Adrenal gland (tissue), 19 donors: ENCODE measurements at places on chromosomes 12 and 14. TPM values are rescaled to one million over a fixed set of nuclear protein-coding genes. Genes with fewer than 3 reads are reported as not detected.

- no peak for DNase-seq
- H3K36me3 ChIP-seq = no peaks in the 10 kb centered on the region
- no peaks in the 10 kb centered on the region for H3K27me3 ChIP-seq
- no peak overlapping the region for H3K27ac ChIP-seq
- no peaks in the 10 kb centered on the region for H3K4me1 ChIP-seq
- no peak overlapping the region for H3K4me3 ChIP-seq
Measured at GRCh38 chr12:92289629-92290349, 144.1 kb upstream of the BTG1 start.

DNA sequence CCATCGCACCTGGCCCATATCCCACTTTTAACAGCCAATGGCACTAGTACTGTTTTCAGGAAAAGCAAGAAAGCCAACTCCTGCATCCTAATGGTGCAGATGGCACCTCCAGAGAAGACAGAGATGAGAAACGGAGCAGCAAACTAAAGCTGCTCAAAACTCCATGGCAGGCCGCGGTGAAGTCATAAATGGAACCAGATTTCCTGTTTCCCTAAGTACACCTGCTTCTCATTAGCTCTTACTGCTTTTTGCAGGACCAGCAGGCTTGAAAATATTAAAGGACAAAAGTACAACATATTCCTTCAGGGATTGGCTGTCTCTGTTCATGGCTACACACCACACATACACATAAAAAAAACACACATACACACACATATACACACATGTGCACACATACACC lies 36.7 kb upstream of the LGALS3 start:
- no peaks in the 10 kb centered on the region for H3K36me3 ChIP-seq
- H3K27ac ChIP-seq = no peak overlapping the region
- H3K27me3 ChIP-seq = no peaks in the 10 kb centered on the region
- no peak overlapping the region for H3K4me3 ChIP-seq

DNA sequence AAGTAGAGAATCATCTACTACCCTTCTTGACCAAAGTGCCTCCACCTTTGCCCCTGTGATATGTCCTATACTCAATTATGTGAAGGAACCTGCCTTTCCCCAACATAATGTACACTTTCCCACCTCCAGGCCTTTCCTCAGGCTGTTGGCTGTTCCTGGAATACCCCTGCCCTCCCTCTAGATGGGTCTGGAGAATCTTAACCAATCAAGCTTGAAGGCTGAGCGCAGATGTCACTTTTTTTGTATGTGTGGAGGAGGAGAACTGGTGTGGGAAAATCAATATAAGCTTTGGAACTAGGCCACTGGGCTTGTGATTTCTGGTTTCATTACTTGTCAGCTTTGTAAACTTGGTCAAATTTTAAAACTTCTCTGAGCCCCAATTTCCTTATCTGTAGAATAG lies 4.7 kb downstream of the BMAL2 start:
- no peak overlapping the region for H3K4me3 ChIP-seq
- no peak overlapping the region for H3K27ac ChIP-seq
- H3K27me3 ChIP-seq = no peaks in the 10 kb centered on the region

DNA sequence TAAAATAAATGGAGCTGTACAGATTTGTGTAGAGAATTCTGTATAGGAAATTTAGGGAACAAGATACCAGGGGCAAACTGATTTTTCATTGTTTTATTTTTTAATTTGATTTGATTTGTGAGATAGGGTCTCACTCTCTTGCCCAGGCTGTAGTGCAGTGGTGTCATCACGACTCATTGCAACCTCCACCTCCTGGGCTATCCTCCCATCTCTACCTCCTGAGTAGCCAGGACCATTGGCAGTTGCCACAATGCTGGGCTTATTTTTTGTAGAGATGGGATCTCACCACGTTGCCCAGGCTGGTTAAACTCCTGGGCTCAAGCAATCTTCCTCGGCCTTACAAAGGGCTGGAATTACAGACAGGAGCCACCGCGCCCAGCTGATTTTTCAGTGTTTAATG lies 18.0 kb upstream of the TBK1 start:
- no peaks in the 10 kb centered on the region for H3K27me3 ChIP-seq
- no peak overlapping the region for H3K27ac ChIP-seq
- DNase-seq = no peak
- no peaks in the 10 kb centered on the region for H3K4me1 ChIP-seq

- H3K4me1 ChIP-seq = no peaks in the 10 kb centered on the region
- H3K36me3 ChIP-seq = no peaks in the 10 kb centered on the region
- no peaks in the 10 kb centered on the region for H3K27me3 ChIP-seq
- no peak for DNase-seq
Measured at GRCh38 chr12:92208613-92209121, 63.0 kb upstream of the BTG1 start.

DNA sequence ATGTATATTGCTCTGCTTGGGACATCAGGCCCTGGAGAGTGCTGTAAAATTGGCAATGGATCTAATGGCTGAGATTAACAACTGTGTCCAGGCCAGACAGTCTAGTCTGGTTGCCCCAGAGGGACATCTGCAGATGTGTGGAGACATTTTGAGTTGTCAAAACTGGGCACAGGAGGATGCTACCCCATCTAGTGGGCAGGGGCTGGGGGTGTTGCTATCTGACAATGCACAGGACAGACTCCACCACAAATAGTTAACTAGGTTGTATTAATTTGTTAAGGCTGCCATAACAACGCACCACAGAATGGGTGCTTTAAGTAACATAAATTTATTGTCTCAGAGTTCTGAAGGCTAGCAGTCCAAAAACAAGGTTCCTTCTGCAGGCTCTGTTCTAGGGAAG lies 302.5 kb upstream of the AMIGO2 start:
- no peak overlapping the region for H3K4me3 ChIP-seq
- no peak for DNase-seq
- H3K4me1 ChIP-seq = peaks cover 9% of the 10 kb centered on the region
- no peak overlapping the region for H3K27ac ChIP-seq

Gene VDR
- 6.9 TPM for total RNA-seq

DNA sequence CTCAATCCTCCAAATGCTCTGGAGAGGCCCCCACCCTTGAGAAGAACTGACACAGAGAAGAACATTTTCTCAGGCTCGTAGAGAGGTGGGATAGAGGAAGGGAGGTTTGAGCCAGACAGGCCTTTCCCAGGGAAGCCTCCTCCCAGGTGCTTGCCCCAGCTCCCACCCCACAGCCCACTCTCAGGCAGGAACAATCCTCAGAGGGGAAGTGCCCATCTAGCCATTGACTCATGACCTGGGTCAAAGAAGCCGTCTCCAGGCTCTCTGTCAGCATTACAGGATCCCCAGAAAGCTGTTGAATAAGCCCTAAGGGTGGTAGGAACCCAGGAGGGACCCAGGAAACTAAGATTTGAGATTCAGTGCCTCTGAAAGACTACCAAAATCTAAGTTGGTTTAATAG lies 3.8 kb downstream of the AQP6 start:
- H3K4me3 ChIP-seq = no peak overlapping the region
- H3K27me3 ChIP-seq = no peaks in the 10 kb centered on the region
- H3K4me1 ChIP-seq = no peaks in the 10 kb centered on the region
- H3K36me3 ChIP-seq = no peaks in the 10 kb centered on the region

- no peak for DNase-seq
- H3K4me1 ChIP-seq = no peaks in the 10 kb centered on the region
- no peaks in the 10 kb centered on the region for H3K36me3 ChIP-seq
Measured at GRCh38 chr12:126160912-126161311, 1095.7 kb downstream of the AACS start.

Gene GPR84
- total RNA-seq = 6.8 TPM

DNA sequence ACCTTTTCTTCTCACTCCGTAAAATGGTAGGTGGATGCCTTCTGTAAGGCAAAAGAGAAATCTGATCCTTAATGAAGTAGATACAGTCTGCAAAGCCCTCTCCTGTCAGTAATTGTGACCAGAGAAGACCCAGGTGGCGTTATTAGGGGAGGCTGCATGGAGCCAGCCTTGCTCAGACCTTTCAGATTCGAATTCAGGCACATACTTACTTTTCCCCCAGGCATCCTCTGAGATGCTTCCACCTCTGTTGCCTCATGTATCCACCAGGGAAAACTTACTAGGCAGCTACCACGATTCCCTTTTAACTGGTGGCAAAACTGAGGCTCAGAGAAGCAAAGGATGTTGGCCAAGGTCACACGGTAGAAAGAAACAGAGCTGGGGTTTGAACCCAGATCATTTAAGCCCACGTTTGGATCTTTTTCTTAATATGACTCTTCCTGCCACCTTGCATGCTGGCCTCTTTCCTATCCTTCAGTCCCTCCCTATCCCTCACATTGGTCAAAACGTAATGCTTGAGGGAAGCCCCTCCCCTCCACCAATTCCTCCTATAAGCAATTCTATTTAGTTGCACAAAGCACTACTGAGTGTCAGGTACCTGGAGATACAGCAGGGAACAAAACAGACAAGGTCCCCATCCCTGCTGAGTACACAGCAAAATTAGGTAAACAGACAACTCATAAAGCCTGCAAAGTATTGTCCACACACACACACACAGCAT lies 179.4 kb downstream of the KSR2 start:
- no peak overlapping the region for H3K4me3 ChIP-seq
- no peaks in the 10 kb centered on the region for H3K4me1 ChIP-seq
- H3K36me3 ChIP-seq = no peaks in the 10 kb centered on the region
- no peak overlapping the region for H3K27ac ChIP-seq

DNA sequence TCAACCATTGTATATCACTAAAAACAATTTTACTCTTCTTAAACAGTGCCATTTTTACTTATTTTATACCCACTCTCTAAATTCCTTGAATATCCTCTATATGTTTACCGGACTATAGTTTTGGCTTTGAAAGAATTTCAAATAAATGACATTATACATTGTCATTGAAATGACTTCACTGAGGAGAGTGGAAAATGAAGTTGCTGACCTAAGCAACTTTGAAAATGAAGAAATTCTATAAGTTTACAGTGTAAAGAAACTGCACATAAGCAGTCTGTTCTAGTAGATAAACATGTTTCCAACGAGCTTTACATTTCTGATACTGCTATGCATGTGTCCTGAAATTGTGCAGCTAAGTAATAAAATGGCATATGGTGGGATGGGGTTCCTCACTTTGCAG lies 1094.0 kb downstream of the TMEM121 start:
- no peak for DNase-seq
- no peaks in the 10 kb centered on the region for H3K4me1 ChIP-seq
- H3K27ac ChIP-seq = no peak overlapping the region
- H3K4me3 ChIP-seq = no peak overlapping the region
- H3K27me3 ChIP-seq = no peaks in the 10 kb centered on the region
- no peaks in the 10 kb centered on the region for H3K36me3 ChIP-seq

- peaks cover 5% of the 10 kb centered on the region for H3K4me1 ChIP-seq
- DNase-seq = peak; percentile 13
- no peaks in the 10 kb centered on the region for H3K36me3 ChIP-seq
- H3K4me3 ChIP-seq = no peak overlapping the region
- H3K27ac ChIP-seq = no peak overlapping the region
Measured at GRCh38 chr12:32270818-32271710, 128.3 kb upstream of the FGD4 start.

- H3K36me3 ChIP-seq = no peaks in the 10 kb centered on the region
- H3K27ac ChIP-seq = no peak overlapping the region
- no peaks in the 10 kb centered on the region for H3K4me1 ChIP-seq
- no peak overlapping the region for H3K4me3 ChIP-seq
Measured at GRCh38 chr12:90343966-90344365, 611.0 kb downstream of the CCER1 start.

- H3K4me3 ChIP-seq = no peak overlapping the region
- H3K4me1 ChIP-seq = no peaks in the 10 kb centered on the region
- H3K27me3 ChIP-seq = no peaks in the 10 kb centered on the region
- DNase-seq = no peak
- no peaks in the 10 kb centered on the region for H3K36me3 ChIP-seq
Measured at GRCh38 chr14:102105369-102105768, 18.5 kb upstream of the HSP90AA1 start.

Gene EID3
- total RNA-seq = 2.9 TPM

DNA sequence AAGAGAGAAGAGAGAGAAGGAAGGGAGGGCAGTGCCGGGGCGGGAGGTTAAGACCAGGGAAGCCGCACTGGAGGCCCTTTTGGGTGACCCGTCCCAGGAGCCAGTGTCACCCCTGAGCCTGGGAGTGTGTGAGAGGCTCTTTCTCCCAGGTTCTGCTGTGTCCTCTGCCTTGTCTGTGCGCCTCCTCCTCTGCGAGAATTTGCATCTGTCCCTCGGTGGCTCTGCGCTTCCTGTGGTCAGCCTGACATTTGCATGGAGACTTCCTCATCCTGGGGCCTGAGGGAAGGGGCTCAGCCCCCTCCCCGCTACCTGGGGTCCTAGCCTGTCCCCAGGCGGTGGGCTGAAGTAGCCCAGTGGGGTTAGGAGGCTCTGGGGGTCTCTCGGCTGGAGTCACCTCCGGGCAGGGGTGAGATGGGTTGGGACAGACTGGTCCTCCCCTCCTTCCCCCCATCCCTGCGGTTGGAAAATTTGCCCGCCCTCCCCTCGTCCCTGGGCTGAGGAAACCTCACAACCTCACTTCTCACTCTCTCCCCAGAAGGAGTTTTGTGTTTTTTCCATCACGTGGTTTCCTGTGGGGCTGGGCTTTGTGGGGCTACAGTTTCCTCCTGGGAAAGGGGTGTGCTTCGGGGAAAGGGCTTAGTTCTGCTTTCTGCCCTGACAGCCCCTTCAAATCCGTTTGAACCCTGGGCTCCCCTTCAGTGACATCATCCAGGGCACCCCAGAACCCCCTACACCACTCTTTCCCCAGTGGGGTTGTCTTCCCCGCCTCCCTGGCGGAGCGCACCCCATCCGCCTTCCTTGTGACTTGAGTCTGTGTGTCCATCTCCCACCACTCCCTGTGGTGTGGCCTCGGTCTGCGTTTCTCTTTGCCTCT lies 2.5 kb downstream of the PTPN6 start:
- peak; percentile 57 for DNase-seq
- no peaks in the 10 kb centered on the region for H3K27me3 ChIP-seq
- peak overlapping the region; percentile 14 for H3K27ac ChIP-seq
- peaks cover 10% of the 10 kb centered on the region for H3K4me1 ChIP-seq
- no peaks in the 10 kb centered on the region for H3K36me3 ChIP-seq
- H3K4me3 ChIP-seq = no peak overlapping the region

GRCh38 chr14:71243697-71244096 lies 336.4 kb downstream of the PCNX1 start:
- no peak for DNase-seq
- H3K27me3 ChIP-seq = no peaks in the 10 kb centered on the region
- H3K4me1 ChIP-seq = peaks cover 12% of the 10 kb centered on the region
- no peaks in the 10 kb centered on the region for H3K36me3 ChIP-seq

DNA sequence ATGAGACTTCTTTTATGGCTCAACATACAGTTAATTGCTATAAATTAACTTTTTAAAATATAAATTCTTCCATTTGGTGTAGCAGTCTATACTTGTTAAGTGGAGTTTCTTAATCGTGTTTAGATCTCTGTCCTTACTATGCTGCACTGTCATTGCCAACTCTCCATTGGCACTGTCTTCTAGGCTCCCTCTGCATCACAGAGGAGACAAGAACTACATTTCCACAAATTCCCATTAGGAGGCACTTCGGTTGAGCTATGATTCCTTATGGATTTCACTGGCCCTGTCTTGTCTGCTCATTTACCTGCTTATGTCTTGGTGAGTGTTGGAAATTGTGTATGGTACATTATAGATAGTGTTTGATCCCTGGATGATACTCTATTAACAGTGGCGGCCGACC lies 630.9 kb upstream of the ATXN7L3B start:
- no peak overlapping the region for H3K4me3 ChIP-seq
- no peaks in the 10 kb centered on the region for H3K27me3 ChIP-seq
- no peaks in the 10 kb centered on the region for H3K36me3 ChIP-seq
- H3K4me1 ChIP-seq = no peaks in the 10 kb centered on the region
